ENCODE measurements at places on chromosomes 4 and X. TPM values are rescaled to one million over a fixed set of nuclear protein-coding genes. Genes with fewer than 3 reads are reported as not detected.

GRID2 gene
- polyA plus RNA-seq = 1.4 TPM

SCD5 gene
- 7.0 TPM for polyA plus RNA-seq

ENPEP gene
- polyA plus RNA-seq = 26.8 TPM

COL4A5 gene
- polyA plus RNA-seq = 33.1 TPM

ZNF630 gene
- 1.6 TPM for polyA plus RNA-seq

DMRTC1B gene
- 0.59 TPM for polyA plus RNA-seq

Data from muscle of leg (tissue), 16 donors.